ENCODE measurements at places on chromosomes 12 and 14.

GRCh38 chr12:96809522-96809921 is 97.5 kb upstream of the NEDD1 start:
- no peak for DNase-seq

- no peak for DNase-seq
Measured at GRCh38 chr14:96497586-96497985, 4.6 kb upstream of the PAPOLA start.

GRCh38 chr14:53462931-53463778 is 310.0 kb upstream of the DDHD1 start:
- no peak for DNase-seq

DNA sequence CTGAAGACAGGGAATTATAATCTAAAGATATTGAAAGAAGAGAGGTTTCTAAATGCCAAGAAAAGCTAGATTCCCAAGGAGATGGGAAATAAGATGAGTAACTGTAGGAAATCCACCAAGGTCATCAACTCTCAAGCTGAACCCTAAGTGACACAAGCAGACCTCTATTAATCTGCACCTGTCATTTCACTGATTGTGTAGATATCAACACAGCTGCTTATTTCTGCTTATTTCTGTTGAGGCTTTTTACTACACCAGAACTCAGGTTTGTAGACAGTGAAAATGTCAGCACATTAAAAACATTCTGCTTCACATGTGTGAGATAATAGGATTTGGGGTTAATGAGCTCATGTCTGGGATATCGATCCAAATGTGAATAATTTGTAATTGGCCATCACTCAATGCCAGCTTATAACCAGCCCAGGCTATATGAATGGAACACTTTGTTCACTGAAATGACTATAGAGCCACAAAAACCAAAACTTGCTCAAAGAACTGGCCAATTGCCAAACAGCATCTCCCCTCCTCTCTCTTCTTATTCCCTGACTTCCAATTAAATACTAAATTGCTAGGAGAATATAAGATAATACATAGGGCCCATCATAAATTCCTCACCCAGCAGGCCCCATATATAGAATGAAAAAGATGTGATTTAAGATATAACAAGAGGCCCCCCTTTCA is 188.7 kb upstream of the ARID2 start:
- DNase-seq: no peak

DNA sequence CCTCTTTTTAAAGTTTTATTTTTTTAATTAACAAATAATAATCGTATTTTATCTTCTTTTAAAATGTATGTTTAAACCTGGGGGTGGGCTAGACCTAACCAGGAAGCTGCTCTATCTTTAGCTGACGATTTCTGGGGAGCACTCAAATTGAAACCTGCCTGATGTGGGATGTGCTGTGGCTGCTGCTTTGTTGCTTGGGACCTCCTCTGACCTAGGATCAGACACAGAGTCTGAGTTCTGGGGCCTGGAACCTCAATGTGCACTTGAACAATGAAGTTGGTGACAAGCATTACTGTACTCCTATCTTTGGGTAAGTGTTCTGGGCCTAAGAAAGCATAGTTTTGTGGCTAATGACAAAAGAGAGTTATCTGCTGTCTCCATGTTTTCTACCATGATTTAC is 386.7 kb downstream of the DAD1 start:
- no peak for DNase-seq

DNA sequence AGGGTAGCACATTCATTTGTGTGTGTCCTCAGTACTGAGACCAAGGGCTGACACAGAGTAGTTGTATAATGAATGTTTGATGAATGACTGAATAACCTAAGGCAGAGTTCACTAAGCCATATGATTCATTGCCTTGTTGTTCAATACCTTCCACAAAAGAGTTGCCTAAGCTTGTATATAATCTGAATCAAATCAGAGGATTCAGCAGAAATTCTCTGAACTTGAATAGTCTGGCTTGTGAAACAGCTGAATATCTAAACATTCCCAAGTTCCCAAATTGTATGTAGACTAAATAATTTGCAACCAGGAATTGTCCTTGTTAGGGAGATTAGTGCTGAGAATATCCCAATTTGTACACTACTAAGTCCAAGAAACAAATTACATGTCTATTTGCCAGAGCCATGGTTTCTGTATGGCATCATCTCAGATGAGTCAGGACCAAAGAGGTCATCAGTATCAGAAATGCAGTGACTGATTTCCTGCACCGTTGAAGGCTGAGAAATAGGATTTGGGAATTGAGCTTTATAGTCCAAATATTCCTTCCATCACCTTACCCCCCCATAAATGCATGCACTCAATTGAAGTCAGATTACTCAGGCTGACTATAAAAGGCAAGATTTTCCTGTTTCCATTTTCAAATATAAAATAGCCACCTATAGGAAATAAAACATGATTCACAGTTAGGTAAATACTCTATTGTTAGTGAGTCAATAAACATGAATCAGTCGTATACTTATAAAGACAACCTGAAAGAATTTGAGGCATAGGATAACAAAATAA is 168.7 kb downstream of the PHLDA1 start:
- DNase-seq: peak; percentile 58

DNA sequence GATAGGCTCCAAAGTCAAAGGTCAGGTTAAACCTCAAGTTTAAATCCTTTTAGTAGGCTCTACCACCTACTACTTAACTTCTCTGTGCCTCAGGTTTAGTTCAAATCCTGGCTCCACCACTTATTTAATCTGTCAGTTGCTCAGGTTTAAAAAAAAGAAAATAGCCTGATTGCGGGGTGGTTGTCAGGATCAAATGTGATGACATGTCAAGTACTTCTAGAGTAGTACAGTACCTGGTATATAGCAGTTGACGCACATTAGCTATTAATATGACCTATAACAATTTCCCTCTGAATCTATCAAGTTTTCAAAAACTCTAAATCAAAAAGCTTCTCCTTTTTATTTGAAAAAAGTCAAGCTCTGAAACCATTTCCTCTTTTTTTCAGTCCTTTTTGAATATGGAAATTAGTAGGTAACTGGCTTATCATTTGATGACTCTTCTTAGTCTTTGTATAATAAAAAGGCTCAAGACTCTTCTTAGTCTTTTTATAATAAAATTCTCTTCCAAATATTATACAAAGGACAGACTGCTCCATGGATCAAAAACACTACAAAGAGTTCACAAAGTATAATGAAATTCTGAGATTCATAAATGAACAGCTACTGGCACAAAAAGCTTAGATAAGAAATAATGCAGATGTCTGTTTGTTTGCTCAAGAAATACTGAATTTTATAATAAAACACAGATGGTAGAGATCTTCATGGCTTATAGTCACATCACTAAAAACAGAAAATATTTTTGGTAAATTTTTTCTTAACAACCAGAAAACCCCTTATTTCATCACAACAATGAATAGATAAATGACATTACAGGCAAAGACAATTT is 5.0 kb downstream of the OSBPL8 start:
- no peak for DNase-seq

- no peak for DNase-seq
Measured at GRCh38 chr14:72888192-72888591, 5.7 kb downstream of the DPF3 start.

- DNase-seq: no peak
Measured at GRCh38 chr14:99889268-99889667, 96.1 kb downstream of the EML1 start.

DNA sequence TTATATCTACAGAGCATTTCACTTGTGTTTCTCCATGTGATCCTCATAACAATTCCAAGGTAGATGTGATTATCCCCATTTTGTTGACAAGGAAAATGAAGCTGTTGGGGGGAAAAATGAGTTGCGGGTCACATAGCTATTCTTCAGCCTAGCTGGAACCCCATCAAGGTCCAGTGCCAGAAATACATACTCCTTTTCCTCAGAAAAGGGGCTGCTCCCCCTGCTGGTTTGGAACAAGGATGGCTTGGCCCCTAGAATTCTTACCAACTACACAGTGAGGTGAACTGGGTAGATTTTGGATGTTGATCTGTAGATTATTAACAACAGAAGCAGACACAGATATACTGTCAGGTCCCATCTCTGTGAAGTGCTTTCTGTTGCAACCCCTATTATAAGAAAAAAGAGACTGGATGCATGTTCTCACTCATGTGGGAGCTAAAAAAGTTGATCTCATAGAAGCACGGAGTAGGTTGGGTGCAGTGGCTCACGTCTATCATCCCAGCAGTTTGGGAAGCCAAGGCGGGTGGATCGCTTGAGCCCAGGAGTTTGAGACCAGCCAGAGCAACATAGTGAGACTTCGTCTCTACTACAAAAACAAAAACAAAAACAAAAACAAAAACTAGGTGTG is 8.9 kb downstream of the IKZF4 start:
- peak; percentile 74 for DNase-seq

GRCh38 chr12:4331221-4331620 is 10.2 kb downstream of the TIGAR start:
- no peak for DNase-seq

GRCh38 chr14:93930296-93930988 is 3.3 kb downstream of the FAM181A start:
- DNase-seq: no peak

DNA sequence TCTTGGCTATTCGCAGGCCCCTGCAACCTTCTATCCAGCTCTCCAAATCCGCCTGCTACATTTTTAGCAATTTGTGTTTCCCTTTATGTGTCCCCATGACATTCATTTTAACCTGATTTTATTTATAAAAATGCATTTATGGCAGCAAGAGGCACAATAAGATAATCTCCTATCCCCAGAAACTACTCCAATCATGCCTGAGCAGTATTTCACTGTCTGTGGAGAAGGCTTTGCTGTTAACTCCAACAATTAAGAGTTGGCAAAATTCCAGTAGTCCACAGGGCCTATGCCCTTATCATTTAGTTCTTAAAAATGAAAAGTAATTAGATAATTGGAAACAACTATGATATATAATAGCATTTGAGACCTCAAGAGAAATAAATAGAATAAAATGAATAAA is 462.4 kb downstream of the TRHDE start:
- no peak for DNase-seq

GRCh38 chr14:66708267-66708666 is 200.3 kb downstream of the GPHN start:
- no peak for DNase-seq

DNA sequence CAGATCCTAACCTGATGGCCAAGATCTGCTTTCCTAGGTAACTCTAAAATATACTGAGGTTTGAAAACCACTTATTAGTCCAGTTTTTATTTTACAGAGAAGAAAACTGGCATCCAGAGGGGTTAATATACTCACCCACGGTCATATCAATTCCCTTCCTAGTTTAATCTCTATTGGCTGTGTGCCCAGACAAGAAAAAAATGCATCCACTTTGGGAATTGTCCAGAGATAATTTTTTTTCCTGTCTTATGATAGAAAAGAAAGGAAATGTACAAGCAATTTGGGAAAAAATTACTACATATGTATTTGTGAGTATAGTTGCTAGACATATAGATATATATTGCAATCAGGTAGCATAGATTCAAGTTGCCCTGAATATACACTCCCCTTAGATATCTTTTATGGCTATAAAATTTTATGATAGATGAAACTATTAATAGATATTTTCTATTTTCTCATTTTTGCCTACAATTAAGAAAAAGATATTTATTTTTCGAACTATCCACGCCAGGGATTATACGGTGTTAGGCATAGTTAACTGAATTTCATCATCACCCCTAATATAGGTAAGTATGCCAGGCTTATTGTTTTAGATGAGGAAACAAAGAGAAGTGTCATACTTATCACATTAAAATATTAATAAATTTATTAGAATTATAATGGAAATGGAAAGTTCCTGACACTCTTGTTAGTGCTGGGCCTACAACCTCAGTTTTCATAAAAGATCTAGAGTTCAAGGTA is 100.5 kb upstream of the SLC38A2 start:
- DNase-seq: no peak

GRCh38 chr14:22515929-22516328 is 73.1 kb downstream of the DAD1 start:
- no peak for DNase-seq

- peak; percentile 63 for DNase-seq
Measured at GRCh38 chr12:64890873-64891468, 66.5 kb downstream of the TBC1D30 start.

DNA sequence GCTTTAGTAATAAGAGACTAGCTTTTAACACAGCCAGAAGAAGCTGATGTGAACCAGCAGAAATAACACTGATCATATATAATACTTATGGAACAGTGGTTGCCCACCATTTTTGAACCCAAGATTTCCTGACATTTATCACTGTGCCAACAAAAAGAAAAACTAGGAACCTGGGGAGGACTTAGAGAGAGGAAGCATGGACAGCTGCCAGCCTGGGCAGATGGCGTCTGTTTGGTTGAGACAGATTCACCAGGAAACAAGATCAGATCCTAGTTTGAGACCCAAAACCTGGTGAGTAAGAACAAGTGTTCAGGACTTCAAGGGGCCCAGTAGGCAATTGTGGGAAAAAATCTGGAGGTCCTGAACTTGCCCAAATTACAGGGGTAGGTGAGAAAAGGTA is 95.3 kb downstream of the BICD1 start:
- DNase-seq: no peak

- no peak for DNase-seq
Measured at GRCh38 chr12:119842380-119842779, 34.7 kb downstream of the CIT start.

- no peak for DNase-seq
Measured at GRCh38 chr12:68332728-68333630, 817 bp upstream of the MDM1 start.

- DNase-seq: no peak
Measured at GRCh38 chr12:128548949-128549348, 274.8 kb downstream of the SLC15A4 start.

GRCh38 chr14:100894416-100894815 is 9.1 kb downstream of the RTL1 start:
- DNase-seq: no peak

DNA sequence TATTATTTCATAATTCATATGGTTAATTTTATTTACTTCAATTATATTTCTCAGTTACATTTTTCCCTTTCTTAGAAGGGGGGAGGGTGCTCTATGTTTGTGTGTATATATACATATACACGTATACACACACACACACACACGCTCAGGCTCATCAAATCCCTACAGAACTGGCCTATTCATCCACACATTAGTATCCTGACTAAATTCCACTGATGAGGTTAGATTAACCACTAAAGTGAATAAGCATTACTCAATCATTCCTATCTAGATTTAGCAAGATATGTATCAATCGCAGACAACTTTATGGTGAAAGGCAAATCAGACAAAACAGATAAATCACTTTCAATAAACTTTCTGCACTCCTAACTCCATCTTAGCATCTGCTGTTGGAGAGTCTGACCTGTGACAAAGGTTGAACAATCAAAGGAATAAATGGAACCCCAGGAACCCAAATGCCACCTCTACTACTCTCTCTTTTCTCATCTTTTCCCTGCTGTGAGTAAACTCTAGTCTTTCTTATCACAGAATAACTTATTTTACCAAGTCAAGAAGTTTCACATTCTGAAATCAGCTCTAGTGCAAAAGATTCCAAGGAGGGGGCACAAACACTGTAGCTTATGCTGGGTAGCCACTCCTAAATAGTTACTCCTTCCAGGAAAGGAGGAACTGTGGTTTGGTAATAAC is 67.6 kb downstream of the RALGAPA1 start:
- DNase-seq: no peak

Measured in AG20443 (cell line).